Ascending aorta (tissue), 2 donors: ENCODE measurements at places on chromosomes 5 and 9.

GRCh38 chr5:1162751-1163150, 38.6 kb upstream of the SLC6A19 start:
- no peaks in the 10 kb centered on the region for H3K36me3 ChIP-seq
- H3K4me1 ChIP-seq, result no peaks in the 10 kb centered on the region

DNA sequence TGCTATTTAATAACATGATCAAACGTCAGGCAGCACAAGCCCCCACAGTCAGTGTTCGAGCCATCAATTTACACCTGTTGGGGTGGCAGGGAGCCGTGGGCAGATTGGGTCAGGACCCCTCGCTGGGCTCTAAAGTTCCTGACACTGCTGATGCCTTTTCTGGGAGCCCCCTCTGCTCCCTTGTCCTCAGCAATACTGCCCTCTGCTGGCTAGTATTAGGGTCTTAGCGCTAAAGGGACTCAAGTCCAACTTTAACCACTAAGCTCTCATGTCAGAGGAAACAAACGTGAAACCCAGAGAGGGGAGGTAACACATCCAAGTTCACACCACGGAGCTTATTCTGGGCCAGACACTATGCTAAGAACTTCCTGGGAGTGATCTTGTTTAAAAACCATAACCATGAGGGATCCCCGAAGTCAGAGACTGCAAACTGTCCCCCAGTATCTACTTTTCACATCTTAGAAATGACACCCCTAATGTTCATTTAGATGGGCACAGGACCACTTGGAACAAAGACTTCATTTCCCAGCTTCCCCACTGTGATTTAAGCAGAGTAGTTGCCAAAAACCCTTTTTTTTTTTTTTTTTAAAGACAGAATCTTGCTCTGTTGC, 20.4 kb downstream of the ANKS6 start:
- no peak overlapping the region for H3K27ac ChIP-seq
- no peaks in the 10 kb centered on the region for H3K27me3 ChIP-seq
- H3K4me3 ChIP-seq, result no peak overlapping the region
- H3K36me3 ChIP-seq, result peaks cover 32% of the 10 kb centered on the region
- H3K4me1 ChIP-seq, result no peaks in the 10 kb centered on the region

DNA sequence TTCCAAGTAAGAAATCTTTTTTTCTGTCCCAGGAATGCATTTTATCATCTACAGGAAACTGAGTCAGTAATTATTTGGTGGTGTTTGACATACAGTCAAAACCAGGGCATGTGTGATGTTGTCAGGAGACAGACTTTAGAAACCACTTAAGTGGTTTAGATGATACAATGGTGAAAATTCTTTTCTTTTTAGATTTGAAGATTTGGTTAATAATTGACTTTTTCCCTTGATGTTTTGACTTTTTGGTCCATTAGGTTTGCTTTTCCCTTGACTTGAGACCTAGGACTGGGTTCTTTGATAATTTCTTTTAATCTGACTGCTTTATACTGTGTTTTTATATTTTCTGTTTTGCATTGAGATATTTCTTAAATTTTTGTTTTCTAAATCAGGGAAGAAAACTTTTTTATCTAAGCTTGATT, 85.2 kb downstream of the RASGRF2 start:
- H3K36me3 ChIP-seq, result no peaks in the 10 kb centered on the region
- no peak for DNase-seq
- H3K4me3 ChIP-seq, result no peak overlapping the region
- H3K27ac ChIP-seq, result no peak overlapping the region
- H3K4me1 ChIP-seq, result no peaks in the 10 kb centered on the region
- H3K27me3 ChIP-seq, result no peaks in the 10 kb centered on the region

DNA sequence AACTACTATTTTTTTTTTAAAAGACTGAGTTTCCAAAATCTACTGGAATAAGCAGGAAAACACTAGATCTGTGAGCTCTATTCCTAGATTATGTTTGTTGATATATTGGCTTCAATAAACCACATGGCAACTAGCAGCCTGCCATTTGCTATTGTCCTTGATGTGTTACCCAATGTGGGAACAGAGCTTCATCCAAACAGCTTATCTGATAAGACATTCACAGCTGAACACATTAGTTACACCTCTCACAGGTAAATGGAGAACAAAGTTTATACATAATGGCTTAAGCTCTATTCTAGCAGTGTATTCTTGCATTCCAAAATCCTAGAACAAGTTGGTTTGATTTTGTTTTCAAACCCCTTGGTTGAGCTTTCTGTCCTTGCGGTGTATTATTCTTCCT, 642.1 kb downstream of the TLE1 start:
- no peak overlapping the region for H3K27ac ChIP-seq
- no peak for DNase-seq
- no peak overlapping the region for H3K4me3 ChIP-seq
- no peaks in the 10 kb centered on the region for H3K27me3 ChIP-seq

- no peak overlapping the region for H3K4me3 ChIP-seq
- no peak overlapping the region for H3K27ac ChIP-seq
- no peak for DNase-seq
Observed at GRCh38 chr5:52015760-52016159, 632.5 kb downstream of the ISL1 start.

DNA sequence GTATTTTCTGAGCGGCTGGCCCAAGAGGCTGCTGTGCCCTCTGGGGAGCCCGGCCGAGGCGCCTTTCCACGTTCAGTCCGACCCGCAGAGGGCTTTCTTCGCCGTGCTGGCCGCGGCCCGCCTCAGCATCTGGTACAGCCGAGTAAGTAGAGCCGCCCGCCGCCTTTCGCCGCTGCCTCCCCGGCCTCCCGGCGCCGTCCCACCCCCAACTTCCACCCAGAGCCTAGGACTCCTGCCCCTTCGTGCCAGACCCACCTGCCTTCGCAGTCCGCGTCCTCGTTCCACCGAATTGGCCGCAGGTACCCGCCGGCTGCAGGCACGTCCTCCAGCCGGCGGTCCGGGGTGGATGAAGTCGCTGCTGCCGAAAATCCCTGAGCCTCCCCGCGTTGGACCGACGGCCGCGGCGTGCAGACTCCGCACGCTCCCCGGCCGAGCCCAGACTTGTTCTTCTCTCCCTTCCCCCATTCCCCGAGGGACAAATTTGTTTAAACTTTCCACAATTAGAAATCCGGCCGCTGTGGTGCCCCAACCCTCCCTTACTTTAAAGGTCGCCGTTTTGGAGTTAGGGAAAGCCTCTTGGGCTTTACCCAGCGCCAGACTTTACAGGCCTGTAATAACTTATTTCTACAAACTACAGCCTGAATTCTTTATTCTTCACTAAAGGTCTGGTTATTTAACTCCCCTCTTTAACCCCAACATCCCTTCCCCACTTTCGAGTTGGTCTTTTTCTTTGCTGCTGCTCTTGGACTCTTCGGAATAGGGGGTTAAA, 589 bp downstream of the RIC1 start:
- no peak for DNase-seq
- H3K27ac ChIP-seq, result peak overlapping the region; percentile 99
- peak overlapping the region; percentile 93 for H3K4me3 ChIP-seq
- H3K27me3 ChIP-seq, result no peaks in the 10 kb centered on the region

DNA sequence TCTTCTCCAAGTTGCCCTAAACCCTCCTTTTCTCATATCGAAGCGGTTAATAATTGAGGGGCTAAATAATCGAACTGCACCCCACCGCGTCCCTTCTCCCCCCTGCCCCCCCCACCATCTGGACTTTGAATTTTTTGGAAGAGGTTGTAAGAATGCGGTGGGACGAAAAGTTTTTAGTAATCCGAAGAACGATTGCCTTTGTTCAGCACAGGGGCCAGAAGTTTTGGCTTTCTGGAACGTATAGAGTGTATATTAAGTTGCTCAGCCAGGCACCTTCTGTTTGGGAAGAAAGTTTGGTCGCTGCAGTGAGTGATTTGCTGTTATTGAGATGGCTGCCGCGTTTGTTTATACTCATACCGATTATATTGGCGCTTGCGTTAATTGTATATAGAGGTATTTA, 518 bp downstream of the ERBIN start:
- H3K4me3 ChIP-seq, result peak overlapping the region; percentile 97
- H3K27ac ChIP-seq, result peak overlapping the region; percentile 100

GRCh38 chr9:113876151-113876992, at the start of gene ZNF618:
Gene ZNF618, plus strand, starts transcription at chr9:113876309. Its CDS starts 72 bp downstream, at chr9:113876381.
- no peaks in the 10 kb centered on the region for H3K36me3 ChIP-seq
- H3K4me3 ChIP-seq, result peak within 1 kb of the TSS; percentile 85
- peaks cover 28% of the 10 kb centered on the region for H3K4me1 ChIP-seq
- H3K27ac ChIP-seq, result peak within 1 kb of the TSS; percentile 66
- DNase-seq, result peak; percentile 78

DNA sequence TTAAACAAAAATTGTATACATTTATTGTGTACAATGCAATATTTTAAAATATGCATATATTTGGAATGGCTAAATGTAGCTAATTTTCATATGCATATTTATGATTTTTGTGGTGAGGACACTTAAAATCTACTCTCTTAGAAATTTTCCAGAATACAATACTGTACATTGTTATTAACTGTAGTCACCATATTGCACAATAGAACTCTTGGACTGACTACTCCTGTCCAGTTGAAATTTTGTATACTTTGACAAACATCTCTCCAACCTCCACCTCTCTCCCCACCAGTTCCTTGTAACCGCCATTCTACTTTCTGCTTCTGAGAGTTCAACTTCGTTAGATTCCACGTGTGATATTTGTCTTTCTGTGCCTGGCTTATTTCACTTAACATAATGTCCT, 49.2 kb upstream of the TAF11L2 start:
- no peak overlapping the region for H3K27ac ChIP-seq
- H3K4me3 ChIP-seq, result no peak overlapping the region
- no peaks in the 10 kb centered on the region for H3K27me3 ChIP-seq
- no peaks in the 10 kb centered on the region for H3K4me1 ChIP-seq
- H3K36me3 ChIP-seq, result no peaks in the 10 kb centered on the region

- H3K27me3 ChIP-seq, result no peaks in the 10 kb centered on the region
- DNase-seq, result no peak
- H3K27ac ChIP-seq, result no peak overlapping the region
- H3K4me1 ChIP-seq, result no peaks in the 10 kb centered on the region
Observed at GRCh38 chr5:91875196-91875779, 492.2 kb upstream of the ARRDC3 start.

GRCh38 chr5:5521029-5521428, 98.6 kb downstream of the ICE1 start:
- no peak overlapping the region for H3K4me3 ChIP-seq
- H3K27me3 ChIP-seq, result no peaks in the 10 kb centered on the region
- H3K36me3 ChIP-seq, result no peaks in the 10 kb centered on the region
- no peaks in the 10 kb centered on the region for H3K4me1 ChIP-seq
- no peak for DNase-seq

DNA sequence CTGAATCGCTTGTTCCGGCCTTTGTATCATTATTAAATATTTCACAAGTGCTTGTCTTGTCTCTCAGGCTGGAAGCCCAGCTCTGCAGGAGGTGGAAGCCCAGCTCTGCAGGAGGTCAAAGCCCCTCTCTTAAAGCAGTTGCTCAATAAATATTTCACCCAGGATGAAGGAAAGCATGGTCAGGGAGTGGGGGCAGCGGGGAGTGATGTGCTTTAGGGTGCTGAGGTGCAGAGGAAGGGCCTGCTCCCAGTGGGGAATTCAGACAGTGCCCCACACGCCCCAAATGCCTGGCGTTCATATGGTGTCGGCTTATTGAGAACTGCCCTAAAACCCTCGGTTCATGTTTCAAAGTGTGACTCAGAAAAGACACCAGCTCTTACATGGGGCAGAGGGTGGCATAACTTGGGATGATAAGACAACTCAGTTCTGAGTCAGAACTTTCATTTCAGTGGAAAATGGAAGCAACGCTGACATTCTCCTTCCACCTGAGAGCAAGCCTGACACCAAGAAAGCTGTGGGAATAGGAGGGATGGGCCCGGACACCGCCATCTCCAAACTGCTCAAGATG, 114.3 kb upstream of the DAP start:
- H3K27me3 ChIP-seq, result no peaks in the 10 kb centered on the region
- H3K4me1 ChIP-seq, result no peaks in the 10 kb centered on the region
- H3K36me3 ChIP-seq, result no peaks in the 10 kb centered on the region
- no peak for DNase-seq

GRCh38 chr5:180589771-180590542, 1.3 kb downstream of the SCGB3A1 start:
- no peak overlapping the region for H3K27ac ChIP-seq
- no peaks in the 10 kb centered on the region for H3K4me1 ChIP-seq
- no peak overlapping the region for H3K4me3 ChIP-seq
- H3K27me3 ChIP-seq, result no peaks in the 10 kb centered on the region
- no peaks in the 10 kb centered on the region for H3K36me3 ChIP-seq

GRCh38 chr5:169668732-169669131, 31.7 kb downstream of the DOCK2 start:
- no peaks in the 10 kb centered on the region for H3K4me1 ChIP-seq
- no peak overlapping the region for H3K4me3 ChIP-seq

- H3K27me3 ChIP-seq, result no peaks in the 10 kb centered on the region
- no peak overlapping the region for H3K27ac ChIP-seq
- DNase-seq, result no peak
- H3K4me3 ChIP-seq, result no peak overlapping the region
- no peaks in the 10 kb centered on the region for H3K36me3 ChIP-seq
- H3K4me1 ChIP-seq, result no peaks in the 10 kb centered on the region
Observed at GRCh38 chr9:131053896-131054295, 42.4 kb upstream of the AIF1L start.

- DNase-seq, result peak; percentile 89
- H3K4me3 ChIP-seq, result peak within 1 kb of the TSS; percentile 91
- no peaks in the 10 kb centered on the region for H3K36me3 ChIP-seq
- no peaks in the 10 kb centered on the region for H3K4me1 ChIP-seq
- peak within 1 kb of the TSS; percentile 76 for H3K27ac ChIP-seq
Observed at GRCh38 chr5:75236322-75237316, at the start of gene ANKRD31. Gene ANKRD31, minus strand, starts transcription at chr5:75236878. Its CDS starts 192 bp downstream, at chr5:75236686.

DNA sequence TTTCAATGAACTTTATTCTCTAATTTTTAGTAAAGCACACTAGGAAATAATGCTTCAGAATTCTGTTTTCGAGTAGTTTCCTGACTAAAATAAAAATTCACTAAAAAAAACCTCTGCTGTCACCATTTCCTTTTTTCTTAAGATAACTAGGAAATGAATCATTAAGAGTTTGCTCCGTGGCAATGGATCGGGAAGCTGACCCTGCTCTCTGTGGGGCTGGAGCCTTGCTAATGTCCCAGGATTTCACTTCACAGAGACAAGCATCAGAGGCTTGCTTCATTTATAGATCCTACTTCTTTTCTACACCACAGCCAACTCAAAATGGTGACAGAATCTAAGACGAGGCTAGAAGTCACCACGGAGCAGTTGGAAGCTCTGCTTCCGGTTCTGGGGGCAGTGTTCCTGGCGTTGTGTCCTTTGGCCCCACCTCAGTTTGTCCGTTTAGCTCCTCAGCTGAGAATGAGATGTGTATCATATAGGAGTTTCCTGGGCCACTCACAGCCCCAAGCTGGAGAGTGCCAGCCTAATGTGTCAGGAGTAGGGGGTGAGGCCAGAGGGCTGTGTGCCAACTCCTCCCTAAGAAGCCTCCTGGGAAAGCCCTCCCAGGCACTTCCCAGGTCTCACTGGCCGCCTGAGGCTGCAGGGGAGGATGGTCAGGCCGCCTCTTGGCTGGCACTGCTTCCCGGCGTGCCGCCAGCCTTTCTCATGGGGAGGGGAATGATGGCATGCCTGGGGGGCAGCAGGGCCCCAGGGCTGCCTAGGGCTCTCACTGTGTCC, 19.6 kb downstream of the TENT4A start:
- H3K36me3 ChIP-seq, result peaks cover 4% of the 10 kb centered on the region
- no peaks in the 10 kb centered on the region for H3K27me3 ChIP-seq
- H3K4me3 ChIP-seq, result peak overlapping the region; percentile 44
- H3K4me1 ChIP-seq, result peaks cover 46% of the 10 kb centered on the region
- DNase-seq, result no peak
- H3K27ac ChIP-seq, result peak overlapping the region; percentile 91
